ENCODE measurements at places on chromosomes 12 and 14.
A peak's percentile ranks its signal among the peaks of the same experiment; 100 is the strongest.

GRCh38 chr12:31804185-31804504 is 75.3 kb upstream of the AMN1 start:
- DNase-seq: no peak

DNA sequence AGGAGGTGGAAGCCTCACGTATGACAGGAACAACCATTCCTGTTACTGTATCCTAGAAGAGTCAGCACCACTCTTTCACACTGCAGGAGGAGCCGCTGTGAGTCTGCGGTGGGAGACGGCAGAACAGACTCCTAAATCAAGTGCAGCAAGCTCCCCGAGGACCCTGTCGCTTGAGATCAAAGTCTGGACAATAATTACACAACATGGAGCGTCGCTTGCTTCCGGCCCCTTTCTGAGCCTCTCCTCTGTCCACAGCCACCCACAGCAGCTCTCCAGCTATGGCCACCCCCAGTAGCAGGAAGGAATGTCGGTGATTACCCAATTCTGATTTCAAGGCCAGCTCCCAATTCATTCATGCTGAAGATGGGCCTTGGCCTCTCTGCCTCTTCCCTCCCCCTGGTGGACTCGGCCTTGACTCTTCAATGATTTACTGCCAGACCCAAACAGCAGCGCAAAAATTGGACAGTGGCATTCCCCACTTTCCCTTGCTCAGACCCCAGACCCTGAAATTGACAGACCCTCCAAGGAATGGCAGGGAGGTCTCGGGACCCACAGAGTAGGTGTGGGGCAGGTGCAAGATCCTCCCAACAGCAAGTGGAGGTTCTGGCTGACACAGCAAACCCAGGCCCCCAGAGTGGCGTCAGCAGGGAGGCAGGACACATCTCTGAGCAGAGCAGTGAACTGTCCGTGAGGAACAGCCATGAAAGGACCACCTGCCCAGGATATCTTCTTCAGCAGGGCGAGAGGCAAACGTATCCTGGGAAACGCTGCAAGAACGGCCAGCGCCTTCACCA is 272.7 kb upstream of the DIO3 start:
- DNase-seq: no peak

- peak; percentile 48 for DNase-seq
Observed at GRCh38 chr14:52279408-52279807, 11.9 kb downstream of the PTGDR start.

DNA sequence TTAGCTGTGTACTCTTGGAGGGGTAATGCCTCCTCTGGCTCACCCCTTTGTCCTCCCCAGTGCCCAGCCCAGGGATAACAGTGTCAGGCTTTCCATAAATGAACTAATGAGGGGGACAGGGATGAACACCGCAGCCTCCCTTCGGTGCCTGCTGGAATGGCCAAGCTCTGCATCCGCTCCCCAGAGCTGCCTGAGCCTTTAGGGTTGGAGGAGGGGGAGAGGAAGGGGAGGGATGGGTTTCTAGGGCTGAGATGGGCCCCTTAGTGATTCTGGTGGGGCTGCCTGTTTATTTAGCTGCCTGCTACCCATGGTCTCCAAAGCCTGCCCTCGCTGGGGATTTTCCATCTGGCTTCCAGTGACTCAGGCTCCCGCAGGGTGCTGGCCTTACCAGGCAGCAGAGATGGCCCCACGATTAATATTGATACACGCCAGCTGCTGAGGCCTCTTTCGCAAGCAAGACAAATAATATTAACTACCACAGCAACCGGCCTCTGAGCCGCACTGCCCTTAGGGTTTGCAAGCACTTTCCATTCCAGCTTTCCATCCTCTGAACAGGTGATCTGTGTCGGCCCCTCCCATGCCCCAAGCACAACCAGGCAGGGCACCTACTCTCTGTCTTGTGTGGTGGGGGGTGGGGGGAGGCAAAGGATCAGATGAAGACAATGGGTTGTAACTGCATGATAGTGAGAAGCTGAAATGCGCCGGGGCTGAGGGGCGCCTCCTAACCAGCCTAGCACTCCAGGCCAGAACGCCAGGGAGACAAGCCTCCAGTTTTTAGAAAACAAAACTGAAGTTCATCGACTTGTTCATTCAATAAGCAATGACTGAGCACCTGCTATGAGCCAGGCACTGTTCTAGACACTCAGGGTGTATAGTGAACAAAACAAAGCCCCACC is 56.7 kb downstream of the C14orf132 start:
- DNase-seq: no peak

DNA sequence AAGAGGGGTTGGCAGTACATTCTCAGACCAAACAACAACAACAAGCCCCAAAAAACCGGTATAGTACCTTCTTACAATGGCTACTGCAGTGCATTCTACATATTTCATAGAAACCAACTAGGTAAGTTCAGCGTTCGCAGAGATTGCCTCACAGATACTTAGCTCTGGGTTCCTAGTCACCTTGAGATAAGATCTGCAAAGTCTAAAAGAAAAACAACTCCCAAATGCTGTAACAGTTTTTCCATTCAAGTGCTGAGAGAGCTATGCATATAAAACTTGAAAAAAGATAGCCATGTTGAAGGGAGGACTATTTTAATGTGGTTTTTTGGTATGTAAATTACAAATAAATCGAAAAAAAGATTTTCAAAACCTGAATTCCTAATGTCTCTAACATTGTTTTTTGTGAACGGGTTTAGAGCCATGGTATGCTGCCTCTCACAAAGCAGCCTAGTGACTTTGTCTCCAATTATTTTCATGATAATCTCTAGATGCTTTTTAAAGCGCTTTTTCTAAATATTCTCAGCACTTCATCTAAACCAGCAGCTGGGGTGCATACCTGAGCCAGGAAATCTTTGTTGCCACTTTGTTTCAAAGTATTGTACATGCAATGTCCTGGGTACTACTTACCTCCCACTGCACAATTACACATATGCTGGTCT is 56.6 kb upstream of the CRACR2A start:
- no peak for DNase-seq

DNA sequence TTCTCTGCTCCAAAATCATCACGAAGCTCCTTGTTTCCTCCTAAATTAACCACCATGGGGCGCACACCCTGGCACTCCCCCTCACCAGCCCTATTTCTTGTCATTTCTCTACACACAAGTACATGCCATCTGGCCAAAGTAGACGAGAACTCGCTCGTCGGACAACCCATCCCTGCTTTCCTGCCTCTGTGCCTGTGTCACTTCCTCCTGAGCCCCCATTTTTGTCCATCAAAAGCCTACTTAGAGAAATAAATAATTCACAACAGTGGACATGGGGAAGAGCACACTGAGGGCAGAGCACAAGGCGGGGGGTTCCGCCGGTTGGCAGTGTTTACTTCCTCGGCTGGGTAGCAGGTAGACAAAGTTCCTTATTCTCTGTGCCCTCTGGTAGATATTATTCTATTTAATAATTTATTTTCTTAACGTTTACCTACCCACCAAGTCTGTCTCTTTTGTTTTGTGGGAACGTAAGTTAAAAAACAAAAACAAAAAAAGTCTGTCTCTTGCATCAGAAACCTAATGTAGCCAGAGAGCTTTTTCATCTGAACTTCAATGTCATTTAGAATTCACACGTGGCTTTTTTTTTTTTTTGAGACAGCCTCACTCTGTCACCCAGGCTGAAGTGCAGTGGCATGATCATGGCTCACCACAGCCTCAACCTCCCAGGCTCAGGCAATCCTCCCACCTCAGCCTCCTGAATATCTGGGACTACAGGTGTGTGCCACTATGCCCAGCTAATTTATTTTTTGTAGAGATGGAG is 6.0 kb downstream of the VPS37B start:
- DNase-seq: no peak

DNA sequence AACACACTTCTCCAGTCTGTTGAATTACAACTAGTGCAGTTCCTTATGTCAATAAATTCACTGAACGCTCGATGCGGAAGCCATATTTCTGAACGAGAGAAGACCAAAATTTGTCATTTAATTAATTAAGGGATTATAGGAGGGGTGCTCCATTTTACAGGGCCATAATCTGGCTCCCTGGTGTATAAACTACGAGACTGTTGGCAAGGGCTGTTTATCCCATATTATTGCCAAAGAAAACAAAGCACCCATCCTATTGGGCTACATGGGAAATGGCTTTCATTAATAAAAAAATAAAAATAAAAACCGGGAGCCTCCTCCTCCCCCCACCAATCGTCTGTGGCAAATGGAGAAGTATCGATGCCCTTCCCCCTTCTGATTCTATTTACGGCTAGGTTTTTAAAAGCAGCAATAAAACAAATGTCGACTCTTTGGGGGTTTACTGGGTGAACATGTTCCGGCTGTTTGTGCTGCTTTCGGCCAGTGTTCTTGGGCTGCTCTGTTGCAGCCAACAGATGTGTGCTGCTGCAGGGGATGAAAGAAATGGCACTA is 24.8 kb downstream of the ATF7 start:
- no peak for DNase-seq

DNA sequence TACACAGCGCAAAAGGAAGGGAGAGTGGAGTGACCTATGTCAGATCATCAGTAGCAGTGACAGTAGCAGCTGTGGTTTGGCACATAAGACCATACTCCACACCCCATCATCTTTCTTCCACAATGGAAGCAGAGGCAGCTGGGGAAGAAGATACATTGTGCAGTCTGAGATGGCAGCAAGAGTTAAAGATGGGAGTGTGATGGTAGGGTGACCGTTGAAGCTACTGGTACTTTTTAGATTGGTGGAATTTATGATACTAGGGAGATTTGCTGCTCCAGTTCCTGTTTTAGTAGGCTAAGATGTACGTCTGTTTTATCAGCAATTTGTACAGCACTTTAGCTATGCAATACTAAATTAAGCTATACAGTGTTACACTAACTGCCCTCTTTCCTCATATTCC is 291.0 kb downstream of the FUT8 start:
- DNase-seq: no peak

GRCh38 chr14:78448164-78449094 is 278.3 kb downstream of the NRXN3 start:
- peak; percentile 47 for DNase-seq

GRCh38 chr12:106753526-106753925 is 21.0 kb upstream of the RIC8B start:
- no peak for DNase-seq

DNA sequence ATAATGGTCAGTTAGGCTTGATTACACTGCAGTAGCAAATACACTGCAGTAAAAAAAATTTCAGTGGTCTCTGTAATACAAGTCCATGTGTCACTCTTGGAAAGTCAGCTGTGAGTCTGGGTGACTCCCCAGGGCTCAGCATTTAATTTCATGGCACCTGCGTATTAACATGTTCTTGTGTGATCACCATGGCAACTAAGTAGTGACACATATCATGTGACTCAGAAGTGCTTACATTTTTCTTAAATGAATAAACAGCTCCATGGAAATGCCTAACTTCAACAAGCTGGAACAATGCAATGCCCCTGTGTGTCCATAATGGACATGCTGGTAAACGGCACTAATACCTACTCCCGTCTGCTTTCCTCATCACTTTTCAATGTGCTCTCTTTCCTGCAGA is 88.5 kb upstream of the ANO4 start:
- DNase-seq: peak; percentile 7

DNA sequence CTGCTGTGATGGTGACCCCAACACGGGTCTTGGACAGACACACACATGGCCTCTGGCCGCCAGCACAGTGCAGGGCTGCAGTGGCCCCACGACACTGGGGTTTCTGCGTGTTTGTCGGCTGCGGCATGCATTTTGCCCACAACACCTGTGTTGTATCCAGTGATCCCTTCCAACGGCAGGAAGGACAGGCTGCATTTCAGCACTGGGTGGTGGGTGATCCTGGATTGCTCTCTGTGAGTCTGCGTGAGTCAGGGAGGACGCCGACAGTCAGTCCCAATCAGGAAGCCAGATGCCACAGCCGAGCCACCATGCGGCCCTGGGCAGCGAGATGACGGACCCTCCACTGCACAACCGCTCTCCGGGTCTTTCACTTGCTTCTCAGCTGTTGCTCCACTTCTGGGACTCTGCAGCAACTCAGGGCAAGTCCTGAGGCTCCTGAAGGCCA is 20.6 kb downstream of the LRTM2 start:
- DNase-seq: no peak

GRCh38 chr12:48105321-48105866 is 485 bp downstream of the SENP1 start:
- no peak for DNase-seq

DNA sequence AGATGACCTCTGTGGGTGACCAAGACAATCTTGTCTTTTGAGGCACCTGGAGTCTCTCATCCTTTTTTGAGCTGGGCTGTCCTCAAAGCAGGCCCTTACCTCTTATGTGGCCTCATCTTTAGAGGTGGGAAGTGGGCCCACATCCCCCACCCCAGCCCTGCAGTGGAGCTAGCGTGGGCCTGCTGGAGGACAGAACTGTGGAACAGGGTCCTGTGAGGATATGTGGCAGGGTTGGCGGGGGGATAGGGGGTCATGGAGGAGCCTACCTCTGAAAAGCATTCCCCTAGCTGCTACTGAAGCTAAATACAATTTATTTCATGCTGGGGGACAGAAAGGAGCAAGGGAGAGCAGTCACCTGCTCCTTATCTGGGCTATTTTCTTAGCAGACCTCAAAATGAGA is 457 bp upstream of the GPD1 start:
- no peak for DNase-seq

Measured in urothelium cell line (cell line).